ENCODE measurements at places on chromosomes 13 and 19.

DNA sequence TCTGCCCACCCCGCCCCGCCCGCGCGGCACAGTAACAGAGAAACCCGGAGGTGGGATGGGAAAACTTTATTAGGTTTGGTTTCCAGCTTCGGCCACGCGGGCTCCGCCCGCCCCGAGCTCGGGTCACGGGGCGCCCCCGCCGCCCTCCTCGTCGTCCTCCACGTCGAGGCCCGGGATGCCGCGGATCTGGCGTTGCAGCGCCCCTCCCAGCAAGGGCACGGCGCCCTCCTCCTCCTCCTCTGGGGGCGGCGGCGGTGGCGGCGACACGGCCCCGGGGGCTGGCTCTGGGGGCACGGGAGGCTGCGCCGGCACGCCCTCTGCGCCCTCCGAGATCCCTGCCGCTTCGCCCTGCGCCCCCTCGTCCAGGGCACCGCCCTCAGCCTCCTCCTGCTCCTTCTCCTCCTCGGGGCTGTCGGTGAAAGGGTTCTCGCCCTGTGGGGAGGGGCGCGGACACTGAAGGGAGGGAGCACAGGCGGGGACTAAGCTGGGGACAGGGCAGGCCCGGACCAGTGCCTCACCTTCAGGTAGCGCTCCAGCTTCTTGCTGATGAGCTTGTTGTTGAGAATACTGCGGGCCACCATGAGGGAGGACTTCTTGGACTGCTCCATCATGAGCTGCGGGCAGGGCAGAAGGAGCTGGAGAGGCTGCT lies 536 bp upstream of the AKAP8 start:
- DNase-seq, result no peak

- no peak for DNase-seq
These were observed 67.6 kb downstream of the TEX29 start for GRCh38 chr13:111387945-111388600.

DNA sequence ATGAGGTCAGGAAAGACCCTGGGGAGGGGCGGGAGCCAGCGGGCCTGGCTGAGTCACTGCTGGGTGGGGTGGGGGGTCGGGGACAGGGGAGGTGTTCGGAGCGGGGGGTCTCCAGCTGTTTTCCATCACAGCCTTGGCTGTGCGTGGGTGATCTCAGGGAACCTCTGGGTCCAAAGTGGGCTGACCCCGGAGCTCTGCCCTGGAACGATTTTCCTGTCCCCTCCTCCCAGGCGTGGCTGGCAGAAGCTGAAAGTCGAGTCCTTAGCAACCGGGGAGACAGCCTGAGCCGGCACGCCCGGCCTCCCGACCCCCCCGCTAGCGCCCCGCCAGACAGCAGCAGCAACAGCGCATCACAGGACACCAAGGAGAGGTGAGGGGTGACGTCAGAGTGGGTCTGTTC lies 10.6 kb downstream of the TRIP10 start:
- DNase-seq, result no peak

- no peak for DNase-seq
These were observed 25.3 kb downstream of the FBXO27 start for GRCh38 chr19:39007096-39007495.

GRCh38 chr19:15595069-15595468 lies 19.9 kb upstream of the CYP4F8 start:
- DNase-seq, result no peak

GRCh38 chr13:39590466-39591036 lies 12.4 kb downstream of the LHFPL6 start:
- DNase-seq, result no peak

DNA sequence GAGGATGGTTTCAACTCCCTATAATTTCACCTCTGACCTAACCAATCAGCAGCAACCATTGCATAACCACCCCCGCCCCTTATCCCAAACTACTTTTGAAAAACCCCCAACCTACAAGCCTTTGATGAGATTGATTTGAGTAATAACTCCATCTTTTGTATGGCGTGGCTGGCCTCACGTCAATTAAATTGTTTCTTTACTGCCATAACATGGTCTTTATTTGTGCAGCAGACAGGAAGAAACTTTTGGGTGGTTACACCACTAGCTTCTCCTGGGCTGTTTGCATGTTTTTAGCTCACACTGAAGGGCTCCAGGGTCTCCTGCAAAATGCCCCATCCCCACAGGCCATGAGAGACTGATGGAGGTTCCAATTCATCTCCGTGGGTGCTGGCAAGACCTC lies 34.0 kb upstream of the PEG3 start:
- no peak for DNase-seq

- DNase-seq, result no peak
These were observed 3.6 kb upstream of the HAS1 start for GRCh38 chr19:51727349-51727880.

DNA sequence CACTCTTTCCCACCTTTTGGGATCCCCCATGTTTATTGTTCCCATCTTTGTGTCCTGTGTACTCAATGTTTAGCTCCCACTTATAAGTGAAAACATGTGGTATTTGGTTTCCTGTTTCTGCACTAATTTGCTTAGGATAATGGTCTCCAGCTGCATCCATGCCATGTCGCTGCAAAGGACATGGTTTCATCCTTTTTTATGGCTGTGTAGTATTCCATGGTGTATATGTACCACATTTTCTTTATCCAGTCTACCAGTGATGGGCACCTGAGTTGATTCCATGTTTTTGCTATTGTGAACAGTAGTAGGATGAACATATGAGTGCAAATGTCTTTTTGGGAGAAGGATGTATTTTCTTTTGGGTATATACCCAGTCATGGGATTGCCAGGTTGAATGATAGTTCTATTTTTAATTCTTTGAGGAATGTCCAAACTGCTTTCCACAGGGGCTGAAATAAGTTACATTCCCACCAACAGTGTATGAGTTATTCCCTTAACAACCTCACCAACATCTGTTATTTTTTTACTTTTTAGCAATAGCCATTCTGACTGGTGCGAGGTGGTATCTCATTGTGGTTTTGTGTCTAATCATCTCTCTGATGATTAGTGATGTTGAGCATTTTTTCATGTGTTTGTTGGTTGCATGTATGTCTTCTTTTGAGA lies 55.7 kb upstream of the MEDAG start:
- no peak for DNase-seq

DNA sequence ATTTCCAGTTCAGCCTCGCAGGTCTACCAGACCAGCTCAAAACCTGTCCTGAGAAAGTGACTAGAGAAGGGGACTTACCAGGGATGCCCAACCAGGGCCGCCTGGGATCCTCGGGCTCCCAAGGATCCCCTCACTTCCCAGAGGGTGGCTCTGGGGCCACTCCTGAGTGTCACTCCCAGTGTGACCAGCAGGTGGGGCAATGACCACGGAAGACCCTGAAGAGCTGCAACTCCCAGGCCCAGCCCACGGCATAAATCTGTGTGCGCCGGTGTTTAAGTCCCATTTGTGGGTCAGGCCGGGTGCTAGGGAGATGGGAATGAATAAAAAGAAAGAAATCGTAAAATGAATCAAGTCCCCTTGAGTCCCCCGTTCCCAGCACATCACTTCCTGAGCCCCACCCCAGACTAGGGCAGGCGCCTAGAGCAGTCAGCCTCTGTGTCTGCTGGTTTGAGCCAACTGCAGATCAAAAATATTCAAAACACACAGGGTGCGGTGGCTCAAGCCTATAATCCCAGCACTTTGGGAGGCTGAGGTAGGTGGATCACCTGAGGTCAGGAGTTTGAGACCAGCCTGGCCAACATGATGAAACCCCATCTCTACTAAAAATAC lies 10.7 kb downstream of the PTGIR start:
- DNase-seq, result peak; percentile 91

DNA sequence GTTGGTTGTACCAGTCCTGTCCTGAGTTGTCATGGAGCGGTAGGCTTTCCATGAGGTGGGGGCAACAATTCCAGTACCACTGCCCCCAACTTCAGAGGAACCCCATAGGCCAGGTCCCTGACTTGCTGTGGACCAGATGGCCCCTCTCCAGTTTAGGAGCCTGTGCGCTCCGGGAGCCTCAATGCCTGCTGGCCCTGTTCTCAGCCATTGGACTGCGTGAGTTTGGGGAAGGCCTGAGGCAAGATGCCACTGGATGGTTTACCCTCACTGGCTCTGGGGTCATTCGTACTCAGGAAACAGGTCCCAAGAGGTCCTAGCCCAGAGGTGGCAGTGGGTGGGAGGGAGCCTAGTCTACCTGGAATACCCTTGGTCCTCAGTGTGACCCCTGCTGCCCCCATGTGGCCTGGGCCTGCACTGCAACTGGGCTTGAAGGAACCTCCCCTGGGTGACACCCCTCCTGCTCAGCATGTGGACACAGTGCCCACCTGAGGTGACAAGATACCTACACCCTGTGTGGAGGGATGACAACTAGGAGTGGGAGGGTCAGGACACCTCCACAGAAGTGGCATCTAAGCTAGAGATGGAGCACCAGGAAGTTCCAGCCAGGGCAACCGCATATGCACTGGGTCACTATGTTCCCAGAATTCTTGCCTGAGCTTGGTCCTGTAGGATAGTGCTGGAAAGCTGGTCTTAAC lies 6.0 kb upstream of the PRR19 start:
- peak; percentile 89 for DNase-seq

All from activated T-cell treated with anti-CD3 and anti-CD28 coated beads, Interleukin-2, amount 50 U/mL, for 72 hours (primary cell).